ENCODE measurements at places on chromosomes 13 and 19.

- no peak for DNase-seq
These were observed 3.2 kb upstream of the POLR2E start for GRCh38 chr19:1098177-1099051.

GRCh38 chr13:34312578-34312977, 494.6 kb downstream of the RFC3 start:
- DNase-seq = no peak

GRCh38 chr13:43044720-43045301, 21.4 kb downstream of the DNAJC15 start:
- no peak for DNase-seq

GRCh38 chr19:33673996-33674625, 52.4 kb downstream of the CHST8 start:
- no peak for DNase-seq

- no peak for DNase-seq
These were observed 12.3 kb downstream of the ATP7B start for GRCh38 chr13:51998723-51999509.

DNA sequence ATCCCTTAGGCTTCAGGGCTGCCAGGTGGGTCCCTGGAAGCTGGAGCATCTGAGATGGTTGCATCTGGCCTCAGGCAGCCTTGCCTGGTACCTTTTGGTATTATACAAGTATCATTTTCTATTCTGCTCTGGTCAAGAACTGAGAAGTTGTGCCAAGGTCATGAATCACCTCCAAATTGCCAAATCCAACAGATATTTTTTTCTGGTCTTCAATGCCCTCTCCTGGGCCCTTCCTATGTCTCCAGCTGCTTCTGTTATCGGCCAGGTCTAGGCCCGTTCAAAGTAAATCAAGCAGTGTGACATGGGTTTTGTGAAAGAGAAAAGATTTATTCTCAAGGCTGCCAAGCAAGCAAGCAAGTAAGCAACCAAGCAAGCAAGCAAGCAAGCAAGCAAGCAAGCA, 271.1 kb upstream of the MAB21L1 start:
- DNase-seq = no peak

GRCh38 chr13:30696278-30697176, 38.8 kb upstream of the ALOX5AP start:
- DNase-seq = peak; percentile 11

DNA sequence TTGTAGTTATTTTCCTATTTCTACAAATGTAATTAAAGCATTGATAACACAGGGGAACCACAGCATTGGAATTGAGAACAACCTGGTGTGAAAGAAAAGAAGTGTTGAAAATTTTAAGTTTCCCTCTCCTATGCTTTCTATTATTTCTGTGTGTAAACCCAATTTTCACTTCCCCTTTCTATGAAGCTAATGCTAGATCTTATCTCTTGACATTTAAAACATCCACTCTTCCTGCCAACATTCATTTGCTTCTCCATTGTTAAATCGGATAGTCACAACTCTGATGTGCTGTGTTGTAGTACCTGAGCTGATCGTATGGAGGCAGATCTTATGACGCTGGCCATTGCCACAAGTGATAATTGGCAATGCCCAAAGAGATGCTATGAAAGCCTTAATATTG, 203.0 kb downstream of the ITGBL1 start:
- DNase-seq = no peak

GRCh38 chr19:13866463-13867046, 10.4 kb upstream of the NANOS3 start:
- DNase-seq = no peak

- no peak for DNase-seq
These were observed 183.9 kb downstream of the DCLK1 start for GRCh38 chr13:35947315-35947714.

DNA sequence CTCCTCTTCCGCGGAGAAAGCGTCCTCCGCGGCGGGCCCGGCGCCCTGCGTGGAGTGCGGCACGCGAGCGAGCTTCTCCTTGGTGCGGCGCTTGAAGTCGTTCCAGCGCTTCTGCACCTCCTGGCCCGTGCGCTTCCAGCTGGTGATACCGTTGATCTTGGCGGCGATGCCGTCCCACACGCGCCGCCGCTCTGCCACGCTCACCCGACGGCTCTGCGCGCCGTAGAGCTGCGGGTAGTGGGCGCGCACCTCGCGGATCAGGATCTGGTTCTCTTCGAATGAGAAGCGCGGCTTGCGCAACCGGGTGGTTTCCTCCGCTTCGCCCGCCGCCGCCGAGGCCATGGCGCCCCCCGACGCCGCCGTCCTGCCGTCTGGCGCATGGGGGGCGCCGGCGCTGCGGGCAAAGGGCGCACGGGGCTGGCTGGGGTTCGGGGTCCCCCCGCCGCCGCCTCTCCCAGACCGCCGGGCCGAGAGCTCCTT, 941 bp downstream of the MYPOP start:
- DNase-seq = peak; percentile 48

DNA sequence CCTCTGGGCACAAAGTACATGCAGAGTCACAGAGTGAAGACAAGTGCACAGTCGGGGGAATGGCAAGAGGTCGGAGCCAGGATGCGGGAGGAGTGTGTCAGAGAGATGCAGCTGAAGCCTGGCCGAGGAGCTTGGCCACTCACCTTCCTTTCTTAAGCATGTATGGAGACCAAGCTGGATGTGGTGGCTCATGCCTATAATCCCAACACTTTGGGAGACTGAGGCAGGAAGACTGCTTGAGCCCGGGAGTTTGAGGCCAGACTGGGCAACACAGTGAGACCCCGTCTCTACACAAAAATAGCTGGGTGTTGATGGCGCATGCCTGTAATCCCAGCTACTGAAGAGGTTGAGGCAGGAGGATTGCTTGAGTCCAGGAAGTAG, 67.0 kb downstream of the LATS2 start:
- no peak for DNase-seq

- DNase-seq = no peak
These were observed 31.3 kb upstream of the RGCC start for GRCh38 chr13:41426047-41426446.

GRCh38 chr13:72221276-72221962, 354.4 kb upstream of the DACH1 start:
- DNase-seq = peak; percentile 5

- peak; percentile 48 for DNase-seq
These were observed 559 bp upstream of the SSBP4 start for GRCh38 chr19:18418483-18419194.

DNA sequence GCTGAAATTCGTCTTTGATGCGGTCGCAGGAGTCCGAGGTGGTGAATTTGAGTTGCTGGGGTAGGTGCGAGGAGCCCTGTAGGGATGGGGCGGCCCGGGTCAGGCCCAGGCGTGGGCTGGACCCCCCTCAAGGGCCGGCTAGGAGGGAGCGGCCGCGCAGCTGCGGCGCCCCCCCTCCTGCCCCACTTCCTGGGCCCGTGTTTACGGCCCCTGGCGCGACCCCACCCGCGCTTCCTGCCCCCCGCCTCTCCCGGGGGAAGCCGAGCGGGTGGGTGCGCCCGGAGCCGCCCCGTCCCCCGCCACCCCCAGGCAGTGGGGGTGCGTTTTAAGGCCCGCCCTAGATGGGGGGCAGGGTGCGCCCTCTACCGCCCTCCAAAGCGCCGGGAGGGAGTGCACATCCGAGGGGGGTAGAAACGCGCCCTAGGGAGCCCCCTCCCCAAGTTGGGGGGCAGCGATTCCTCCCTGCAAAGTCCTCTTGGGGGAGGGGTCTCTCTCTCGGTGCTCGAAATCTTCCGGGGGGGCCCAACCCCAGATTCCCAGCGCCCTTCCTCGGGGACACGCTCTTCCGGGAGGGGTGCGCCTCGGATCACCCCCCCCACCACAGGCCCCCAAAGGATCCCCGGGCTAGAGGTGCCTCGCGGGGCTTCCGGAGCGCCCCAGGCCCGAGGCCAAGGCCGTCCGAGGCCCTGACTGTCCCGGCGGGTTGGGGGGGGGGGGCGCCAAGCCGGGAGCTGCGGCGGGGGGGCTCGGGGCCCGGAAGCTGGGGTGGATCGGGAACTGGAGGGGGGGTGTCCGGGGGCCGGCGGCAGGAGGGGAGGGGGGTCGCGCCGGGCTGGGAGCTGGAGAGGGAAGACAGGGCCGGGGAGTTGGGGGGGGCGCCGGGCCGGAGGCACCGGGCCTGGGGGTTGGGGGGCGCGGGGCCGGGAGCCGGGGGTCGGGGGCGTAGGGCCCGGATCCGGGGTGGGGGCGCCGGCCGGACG, 823 bp downstream of the TLE5 start:
- peak; percentile 60 for DNase-seq

DNA sequence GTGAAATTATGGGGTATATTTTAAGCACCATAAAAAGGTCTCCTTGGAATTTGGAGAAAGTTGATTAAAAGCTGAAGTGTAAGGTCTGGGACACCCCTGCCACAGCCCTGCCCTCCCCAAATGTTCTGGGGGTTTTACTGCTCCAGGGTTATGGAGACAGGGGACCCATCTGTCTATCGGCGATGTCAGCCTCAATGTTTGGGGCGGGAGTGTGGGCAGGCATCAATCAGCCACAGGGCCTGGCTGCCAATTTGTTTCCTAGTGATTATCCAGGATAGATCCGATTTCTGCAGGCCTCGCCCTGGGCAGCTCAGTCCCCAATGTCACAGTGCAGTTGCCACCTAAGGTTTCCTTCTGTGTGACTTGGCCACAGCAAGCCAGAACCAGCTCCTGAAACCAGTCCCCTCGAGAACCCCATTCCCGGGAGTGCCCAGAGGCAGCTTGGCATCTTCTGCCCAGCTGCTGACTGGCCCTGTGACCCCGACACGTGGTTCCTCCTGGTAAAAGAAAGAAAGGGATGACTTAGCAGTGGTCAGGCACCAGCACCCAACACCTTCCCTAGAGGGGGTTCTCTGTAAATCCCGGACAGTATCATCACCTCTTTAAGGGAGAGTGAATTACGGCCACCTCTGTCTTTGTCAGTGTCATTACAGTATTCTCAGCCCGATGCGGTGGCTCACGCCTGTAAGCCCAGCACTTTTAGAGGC, 41.6 kb downstream of the MYO9B start:
- DNase-seq = no peak
